ENCODE measurements at places on chromosomes 4 and X.

DNA sequence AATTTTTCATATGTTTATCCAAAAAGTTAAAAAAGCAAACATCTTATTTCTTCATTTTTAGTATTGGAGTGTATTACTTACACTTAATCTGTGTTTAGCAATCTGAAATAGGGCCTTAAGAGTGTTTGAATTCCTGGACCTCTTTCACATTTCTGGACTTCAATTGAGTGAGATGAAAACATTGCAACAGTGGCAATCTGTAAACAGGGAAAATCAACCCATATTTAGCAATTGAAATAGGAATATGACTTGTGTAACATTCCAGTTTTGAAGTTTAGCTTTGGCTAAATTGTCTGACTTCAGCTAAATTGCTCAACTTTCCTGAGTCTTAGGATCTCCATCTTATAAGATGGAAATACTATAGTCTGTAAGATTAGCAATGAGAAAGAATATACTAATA, 34.6 kb upstream of the FHL1 start:
- no peak for DNase-seq

GRCh38 chr4:172985552-172985951, 183.1 kb upstream of the GALNT7 start:
- no peak for DNase-seq

DNA sequence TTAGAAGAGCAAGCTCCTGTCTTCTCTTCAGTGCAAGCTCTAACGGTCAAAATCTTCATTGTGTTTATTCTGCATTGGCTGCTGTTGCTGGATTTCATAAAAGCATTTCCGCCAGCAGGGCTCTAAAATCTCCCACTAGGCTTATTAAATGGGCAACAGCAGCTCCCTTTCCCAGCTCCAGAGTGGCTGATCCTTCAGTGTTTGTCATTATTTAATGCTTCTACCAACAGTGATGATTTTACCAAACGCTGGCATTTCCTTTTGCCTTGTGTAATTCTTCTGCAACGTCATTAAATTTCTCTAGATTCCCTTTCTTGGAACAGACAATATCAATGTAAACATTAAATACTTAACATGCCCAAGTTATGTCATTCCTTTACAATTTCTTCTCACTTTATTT, 20.1 kb downstream of the SLC7A11 start:
- DNase-seq = no peak

- no peak for DNase-seq
Measured at GRCh38 chrX:134990801-134991481, at the start of gene SMIM10. Gene SMIM10 (plus strand): TSS chrX:134990991. CDS start chrX:134991096, 105 bp downstream.

GRCh38 chr4:169730564-169730963, 27.2 kb downstream of the HPF1 start:
- no peak for DNase-seq

DNA sequence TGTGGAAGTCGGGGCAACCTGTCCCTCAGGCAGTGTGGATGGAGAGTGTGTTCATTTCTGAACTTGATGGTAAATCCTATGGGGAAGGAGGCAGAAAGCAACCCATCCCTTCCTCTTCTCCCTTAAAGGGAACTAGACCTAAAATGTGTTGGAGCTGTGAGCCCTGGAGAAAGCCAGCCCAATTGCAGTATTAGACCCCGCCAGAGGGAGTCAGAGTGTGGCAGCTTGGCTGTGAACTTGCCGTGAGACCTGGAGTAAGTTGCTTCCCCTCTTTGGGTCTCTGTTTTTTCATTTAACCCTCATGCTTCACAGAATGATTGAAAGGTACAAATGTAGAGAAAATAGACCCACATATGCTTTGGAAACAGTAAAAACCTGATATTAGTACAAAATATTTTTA, 108.7 kb upstream of the PAK3 start:
- no peak for DNase-seq

- no peak for DNase-seq
Measured at GRCh38 chr4:37821953-37822605, 4.4 kb upstream of the PGM2 start.

DNA sequence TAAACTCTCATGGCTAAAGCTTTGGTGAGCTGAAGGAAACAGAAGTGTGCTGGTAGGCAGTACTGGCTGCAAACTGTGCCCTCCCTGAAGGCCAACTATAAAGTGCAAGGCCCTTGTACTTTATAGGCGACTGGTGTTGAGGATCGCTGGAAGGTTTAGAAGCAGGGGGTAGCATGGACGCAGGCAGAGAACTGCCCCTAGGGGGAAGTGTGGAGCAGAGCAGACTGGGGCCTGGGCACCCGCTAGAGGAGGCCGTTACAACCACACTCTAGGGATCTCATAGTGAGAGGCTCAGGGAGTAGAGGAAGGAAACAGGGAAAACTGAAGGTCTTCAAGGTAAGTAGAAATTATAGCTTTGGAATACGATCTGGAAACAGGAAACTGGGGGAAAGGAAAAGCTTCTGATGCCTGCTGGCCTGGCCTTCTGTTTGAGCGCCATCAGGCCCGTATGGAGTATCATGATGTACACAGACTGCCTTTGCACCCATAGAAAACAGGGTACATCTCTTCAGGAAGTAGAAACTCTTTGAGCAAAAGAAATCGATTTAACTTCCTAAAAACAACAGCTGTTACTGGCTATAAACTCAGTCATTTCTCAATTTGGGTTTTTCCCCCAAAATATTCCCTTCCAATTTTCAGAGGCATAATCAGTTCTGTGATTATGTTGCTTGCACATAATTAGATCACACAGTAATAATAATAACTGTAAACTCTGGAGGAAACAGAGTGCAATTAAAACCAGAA, 23.9 kb upstream of the TMSB4X start:
- no peak for DNase-seq

DNA sequence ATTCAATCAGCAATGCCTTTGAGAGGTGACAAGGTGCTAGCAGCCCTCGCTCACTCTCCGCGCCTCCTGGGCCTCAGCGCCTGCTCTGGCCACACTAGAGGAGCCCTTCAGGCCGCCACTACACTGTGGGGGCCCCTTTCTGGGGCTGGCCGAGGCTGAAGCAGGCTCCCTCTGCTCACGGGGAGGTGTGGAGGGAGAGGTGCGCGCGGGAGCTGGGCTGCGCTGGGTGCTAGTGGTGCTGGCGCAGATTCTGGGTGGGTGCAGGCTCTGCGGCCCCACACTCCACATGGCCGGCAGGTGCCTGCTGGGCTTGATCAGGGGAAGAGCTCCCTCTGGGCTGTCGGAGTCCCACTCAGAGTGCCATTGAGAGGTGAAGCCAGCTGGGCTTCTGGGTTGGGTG, 351.0 kb downstream of the GASK1B start:
- DNase-seq = no peak

- DNase-seq = no peak
Measured at GRCh38 chr4:139986689-139987501, 167.1 kb downstream of the MAML3 start.

GRCh38 chrX:51931566-51932150, 38.2 kb downstream of the MAGED1 start:
- no peak for DNase-seq

- no peak for DNase-seq
Measured at GRCh38 chrX:42755815-42756214, 22.1 kb downstream of the PPP1R2C start.

- DNase-seq = no peak
Measured at GRCh38 chrX:110732266-110732665, 63.4 kb downstream of the CHRDL1 start.

DNA sequence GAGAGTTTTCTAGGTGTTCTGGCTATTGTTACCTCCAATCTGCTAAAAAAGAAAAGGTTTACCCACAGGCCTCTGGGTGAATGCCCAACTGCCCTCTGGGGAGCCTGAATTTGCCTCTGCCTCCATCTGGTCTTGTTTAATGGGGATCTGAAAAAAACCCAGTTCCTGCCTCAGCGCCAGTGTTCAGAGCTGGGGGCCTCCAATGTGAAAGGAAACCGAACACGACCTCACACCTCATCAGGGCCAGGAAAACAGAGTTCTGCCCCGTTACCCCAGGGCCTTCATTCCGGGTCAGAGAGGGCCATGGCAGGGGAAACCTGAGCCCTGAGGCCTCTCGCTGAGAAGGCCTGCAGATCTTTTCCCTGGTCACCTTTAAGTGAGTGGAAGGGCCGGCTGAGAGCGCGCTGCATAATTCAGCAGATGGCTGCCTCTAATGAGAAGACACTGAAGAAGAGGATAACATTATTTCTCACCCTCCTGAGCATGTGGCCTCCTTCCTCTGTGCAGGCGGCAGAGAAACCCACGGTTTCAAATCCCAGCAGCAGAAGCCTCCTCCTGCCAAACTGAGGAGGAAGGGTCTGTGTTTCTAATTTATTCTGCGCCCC, 6.8 kb downstream of the SEPTIN6 start:
- DNase-seq = no peak

- no peak for DNase-seq
Measured at GRCh38 chr4:182969651-182970279, 52.6 kb upstream of the DCTD start.

DNA sequence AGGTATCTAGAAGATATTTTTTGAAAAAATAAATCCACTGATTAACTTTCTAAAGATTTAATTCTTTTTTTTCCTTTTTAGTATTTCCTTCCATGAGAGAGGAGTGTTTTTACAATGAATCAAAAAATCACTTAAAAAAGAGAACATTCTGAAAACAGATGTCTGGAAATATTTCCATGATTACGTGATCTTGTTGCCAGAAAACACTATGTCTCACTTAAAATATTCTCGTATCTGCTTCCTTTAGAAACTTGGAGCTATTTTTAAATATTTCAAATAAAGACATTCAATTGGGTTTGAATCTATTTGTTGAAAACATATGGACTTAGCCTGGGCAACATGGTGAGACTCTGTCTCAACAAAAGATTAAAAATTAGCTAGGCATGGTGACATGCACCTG, 232.8 kb upstream of the RASGEF1B start:
- no peak for DNase-seq

- DNase-seq = no peak
Measured at GRCh38 chrX:119899125-119899524, 3.4 kb downstream of the AKAP14 start.

GRCh38 chr4:125115476-125115875, 199.3 kb upstream of the FAT4 start:
- DNase-seq = no peak

- no peak for DNase-seq
Measured at GRCh38 chr4:98919996-98920395, 8.9 kb downstream of the EIF4E start.

DNA sequence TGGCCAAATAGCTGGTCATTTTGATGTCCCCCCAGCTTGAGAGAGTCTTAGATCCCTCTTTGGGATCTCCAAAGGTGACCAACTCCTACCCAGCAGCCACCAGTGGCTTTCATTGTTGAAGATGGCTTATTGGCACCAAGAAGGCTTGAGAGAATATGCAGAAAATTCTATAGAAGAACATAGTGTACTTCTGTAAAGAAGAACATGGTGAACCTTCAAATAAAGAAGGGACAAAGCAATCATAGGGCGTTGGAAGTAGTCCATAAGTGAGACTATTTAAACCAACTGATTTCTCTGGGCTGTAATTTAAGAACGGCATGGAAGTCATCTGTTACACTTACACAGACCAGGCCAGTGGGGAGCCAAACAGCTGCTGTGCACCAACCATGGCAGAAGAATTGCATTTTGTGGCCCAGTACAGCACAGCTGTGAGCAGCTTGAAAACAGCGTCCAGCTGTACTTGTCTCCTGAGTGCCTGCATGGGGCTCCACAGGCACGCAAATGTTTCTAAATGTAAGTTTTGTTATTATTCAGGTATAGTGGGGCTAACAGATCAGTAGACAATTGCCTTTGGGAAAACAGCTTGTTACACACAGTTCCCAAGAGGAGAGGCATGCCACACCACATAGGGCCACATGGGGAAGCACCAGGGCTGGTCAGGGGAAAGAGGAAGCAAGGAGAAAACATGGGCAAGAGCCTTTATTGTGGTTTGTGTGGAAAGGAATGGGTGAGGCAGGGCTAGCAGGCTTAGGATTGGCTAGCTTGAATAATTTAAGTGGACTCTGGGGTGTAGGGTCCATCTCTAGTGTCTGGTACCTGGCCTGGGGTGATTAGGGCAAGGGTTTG, 125.0 kb downstream of the ARHGAP6 start:
- DNase-seq = no peak

DNA sequence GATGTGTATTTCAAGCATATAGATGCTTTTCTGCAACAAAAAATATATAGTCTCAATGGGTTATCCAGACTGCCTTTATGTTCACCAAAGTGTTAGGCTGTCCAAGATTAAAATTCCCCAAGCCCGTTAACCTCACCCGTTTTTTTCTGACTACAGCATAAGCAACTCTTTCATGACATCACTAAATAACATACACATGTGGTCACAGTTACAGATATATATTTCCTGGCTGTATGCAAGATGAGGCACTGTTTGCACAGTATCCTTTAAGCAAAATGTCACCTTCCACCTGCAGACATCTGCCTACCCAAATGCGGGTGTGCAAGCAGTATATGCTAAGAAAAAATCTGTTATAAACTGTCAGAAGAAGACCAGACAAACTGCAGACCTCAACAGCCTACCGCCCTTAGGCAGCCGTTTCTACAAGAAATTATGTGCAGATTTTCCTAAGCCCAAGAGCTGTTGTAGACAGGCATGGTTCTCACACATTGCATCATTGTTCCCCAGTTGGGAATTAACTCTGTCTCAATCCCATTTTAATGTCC, 183.1 kb upstream of the MXRA5 start:
- no peak for DNase-seq

DNA sequence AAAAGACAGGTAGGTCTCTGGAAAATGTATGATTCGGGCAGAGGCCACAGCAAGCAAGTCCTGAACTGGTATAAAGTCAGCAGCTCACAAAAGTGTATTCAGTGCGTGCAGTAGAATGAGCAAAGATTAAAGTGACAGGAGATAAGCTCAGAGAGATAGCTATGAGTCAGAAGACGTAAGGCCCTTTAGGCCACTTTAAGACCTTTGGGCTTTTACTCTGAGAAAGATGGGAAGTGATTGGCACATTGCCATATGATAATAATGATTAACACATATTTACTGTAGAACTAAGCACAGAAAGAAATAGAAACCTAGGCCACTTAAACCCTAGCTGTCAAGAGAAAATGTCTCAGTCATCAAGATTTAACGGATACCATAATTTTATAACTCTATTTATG, 51.7 kb downstream of the TBCK start:
- DNase-seq = no peak

DNA sequence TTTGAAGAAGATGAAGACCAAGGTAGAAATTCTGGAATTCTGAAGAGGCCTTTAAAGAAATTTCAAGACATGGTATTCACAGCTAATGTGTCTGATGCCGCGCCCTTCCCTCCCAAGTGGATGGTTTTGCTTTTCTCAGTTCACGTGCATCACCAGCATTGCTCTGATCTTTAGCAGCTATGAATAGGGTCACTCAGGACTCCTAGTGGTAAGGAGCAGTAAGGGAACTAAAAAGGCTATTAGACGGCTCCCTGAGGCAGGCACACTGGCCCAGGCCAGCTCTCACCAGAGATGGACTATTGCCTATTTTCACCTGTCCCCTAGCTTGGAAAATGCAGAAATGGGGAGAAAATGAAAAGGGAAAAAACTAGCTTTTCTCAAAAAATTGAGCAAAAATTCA, 447.5 kb upstream of the RASGEF1B start:
- DNase-seq = no peak

- no peak for DNase-seq
Measured at GRCh38 chrX:154737136-154737535, 13.7 kb downstream of the GAB3 start.

- DNase-seq = no peak
Measured at GRCh38 chrX:110286106-110286505, 31.8 kb downstream of the AMMECR1 start.

GRCh38 chr4:2286904-2287593, 25.1 kb upstream of the MXD4 start:
- no peak for DNase-seq

GRCh38 chrX:116272322-116272721, 101.8 kb downstream of the AGTR2 start:
- no peak for DNase-seq
